ENCODE measurements at places on chromosomes 11 and 22.

GRCh38 chr11:95791709-95792033, 1.4 kb downstream of the CEP57 start:
- no peak for DNase-seq

DNA sequence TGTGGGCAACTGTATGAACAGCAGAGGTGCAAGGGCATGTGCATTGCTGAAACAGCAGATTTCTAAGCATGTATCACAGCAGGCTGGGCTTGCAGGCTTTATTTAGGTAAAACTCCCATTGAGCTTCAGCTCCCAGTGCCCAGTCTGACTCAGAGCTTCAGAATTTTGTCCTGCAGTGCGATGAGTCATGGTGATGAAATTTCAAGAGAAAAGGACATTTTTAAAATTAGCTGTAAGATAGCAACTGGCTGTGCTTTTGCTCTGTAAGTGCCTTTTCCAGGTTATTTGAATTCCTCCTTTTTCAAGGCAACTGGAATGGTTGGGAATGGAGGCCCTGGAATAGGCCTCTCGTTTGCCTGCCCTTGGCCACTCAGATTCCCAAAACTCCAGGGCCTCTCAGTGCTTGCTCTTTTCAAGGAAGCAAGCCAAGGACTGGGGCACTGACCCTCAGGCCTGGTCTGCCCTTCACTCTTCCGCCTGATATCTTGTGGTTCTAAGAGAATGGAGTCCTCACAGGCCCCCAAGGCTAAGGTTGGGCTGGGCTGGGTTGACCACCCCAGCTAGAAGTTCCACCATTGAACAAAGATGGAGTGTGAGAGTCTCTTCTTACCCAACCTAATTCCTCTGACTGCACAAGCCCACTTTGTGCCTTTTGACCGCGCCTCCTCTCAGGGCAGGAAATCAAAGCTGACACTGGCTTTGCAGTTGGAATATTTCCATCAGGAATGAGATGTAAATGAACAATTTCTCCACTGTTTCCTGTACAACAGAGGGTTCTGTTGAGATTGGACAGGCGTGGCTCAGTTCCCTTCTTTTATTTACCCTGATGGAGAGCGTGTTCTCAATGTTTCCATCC, 59.5 kb upstream of the PRSS23 start:
- DNase-seq = no peak

GRCh38 chr22:47816121-47816862, 1053.8 kb downstream of the TBC1D22A start:
- no peak for DNase-seq

GRCh38 chr11:63682066-63683021, 1.0 kb downstream of the RTN3 start:
- peak; percentile 34 for DNase-seq

DNA sequence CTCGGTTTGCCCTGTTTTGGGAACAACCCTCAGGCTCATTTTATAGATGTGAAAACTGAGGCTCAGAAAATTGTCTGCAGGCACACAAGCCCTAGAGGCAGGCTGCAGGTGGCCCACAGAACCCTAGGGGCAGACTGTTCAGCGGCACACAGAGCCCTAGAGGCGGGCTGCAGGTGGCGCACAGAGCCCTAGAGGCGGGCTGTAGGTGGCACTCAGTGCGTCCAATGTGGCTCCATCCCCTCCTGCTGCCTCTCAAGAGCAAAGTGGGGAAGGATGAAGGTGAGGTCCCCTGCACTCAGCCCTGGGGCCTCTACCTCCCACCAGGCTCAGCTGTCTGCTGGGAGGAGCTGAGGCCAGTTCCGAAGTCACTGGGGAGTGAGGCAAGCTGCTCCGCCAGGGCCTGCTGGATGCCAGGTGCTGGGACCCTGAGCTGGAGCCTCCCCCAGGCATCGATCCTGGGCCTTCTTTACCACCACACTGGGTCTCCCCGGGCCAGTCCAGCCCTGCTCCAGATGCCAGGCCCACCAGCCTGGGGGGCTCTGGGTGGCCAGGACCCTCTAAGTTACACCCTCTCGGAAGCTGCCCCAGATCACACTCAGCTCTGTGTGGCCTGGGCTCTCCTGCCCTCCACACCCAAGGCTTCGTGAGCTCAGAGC, 2.3 kb downstream of the ACY3 start:
- no peak for DNase-seq

DNA sequence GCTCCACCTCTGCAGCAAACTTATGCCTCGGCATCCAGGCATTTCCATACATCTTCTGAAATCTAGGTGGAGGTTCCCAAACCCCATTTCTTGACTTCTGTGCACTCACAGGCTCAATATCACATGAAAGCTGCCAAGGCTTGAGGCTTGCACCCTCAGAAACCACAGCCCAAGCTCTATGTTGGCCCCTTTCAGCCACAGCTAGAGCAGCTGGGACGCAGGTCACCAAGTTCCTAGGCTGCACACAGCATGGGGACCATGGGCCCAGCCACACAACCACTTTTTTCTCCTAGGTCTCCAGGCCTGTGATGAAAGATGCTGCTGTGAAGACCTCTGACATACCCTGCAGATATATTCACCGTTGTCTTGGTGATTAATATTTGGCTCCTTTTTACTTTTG, 24.7 kb upstream of the MTMR2 start:
- no peak for DNase-seq

GRCh38 chr11:59182457-59183151, 10.7 kb downstream of the DTX4 start:
- DNase-seq = no peak

DNA sequence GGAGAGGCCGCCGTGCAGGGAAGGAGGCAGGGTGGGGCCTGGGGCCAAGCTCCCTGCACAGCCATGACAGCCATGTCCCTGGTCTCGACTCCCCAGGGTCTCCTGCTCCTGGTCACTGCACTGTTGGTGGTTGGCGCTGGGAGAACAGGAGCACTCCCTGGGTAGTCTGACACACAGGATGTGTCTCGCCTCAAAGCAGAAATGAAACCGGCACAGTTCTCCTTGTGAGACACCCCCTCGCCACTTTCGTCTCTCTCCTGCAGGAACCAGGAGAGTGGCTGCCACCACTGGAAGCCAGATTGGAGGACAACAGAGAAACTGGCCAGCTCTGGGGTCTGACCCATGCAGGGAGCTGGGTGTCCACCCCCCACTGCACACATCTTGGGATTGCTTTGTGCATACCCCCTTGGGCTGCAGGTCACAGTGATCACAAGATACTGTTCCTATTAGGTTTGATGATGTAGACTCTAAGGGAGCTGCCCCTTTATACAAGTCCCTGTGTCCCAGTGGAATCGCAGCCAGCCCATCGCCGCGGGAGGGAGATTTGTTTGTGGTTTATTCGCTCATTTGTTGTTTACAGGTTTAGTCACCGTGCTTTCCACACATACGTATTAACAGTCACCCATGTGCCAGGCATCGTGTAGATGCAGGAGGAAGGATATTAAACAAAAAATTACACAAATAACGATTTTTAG, 27.0 kb upstream of the YWHAH start:
- DNase-seq = no peak

- DNase-seq = no peak
Observed at GRCh38 chr11:29214833-29215232, 802.0 kb downstream of the KCNA4 start.

GRCh38 chr11:16774936-16775613, 36.6 kb downstream of the C11orf58 start:
- no peak for DNase-seq

DNA sequence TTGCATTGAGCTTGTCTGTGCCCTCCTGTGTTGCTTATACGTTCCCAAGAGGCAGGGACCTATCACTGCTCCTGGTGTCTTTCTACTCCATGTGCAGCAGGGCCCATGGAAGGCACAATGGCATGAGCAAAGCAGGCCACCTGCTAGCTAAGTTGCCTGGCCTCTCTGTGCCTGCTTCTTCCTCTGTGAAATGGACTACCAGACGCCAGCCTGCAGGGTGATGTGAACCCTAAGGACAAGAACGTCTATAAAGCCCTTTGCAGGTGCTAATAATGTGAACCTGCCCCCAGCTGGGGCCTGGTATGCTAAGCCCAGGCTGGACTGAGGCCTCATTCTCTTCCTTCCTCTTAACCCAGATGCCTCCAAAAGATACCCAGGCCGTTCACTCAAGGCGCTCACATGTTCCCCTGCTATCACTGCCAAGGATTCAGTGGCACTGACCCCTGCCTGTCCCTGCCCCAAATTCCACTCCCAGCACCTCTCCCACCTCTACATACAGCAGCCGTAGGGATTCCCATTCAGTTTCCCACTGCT, 4.0 kb downstream of the GUCD1 start:
- no peak for DNase-seq

GRCh38 chr22:49523374-49524008, 304.2 kb downstream of the BRD1 start:
- no peak for DNase-seq

DNA sequence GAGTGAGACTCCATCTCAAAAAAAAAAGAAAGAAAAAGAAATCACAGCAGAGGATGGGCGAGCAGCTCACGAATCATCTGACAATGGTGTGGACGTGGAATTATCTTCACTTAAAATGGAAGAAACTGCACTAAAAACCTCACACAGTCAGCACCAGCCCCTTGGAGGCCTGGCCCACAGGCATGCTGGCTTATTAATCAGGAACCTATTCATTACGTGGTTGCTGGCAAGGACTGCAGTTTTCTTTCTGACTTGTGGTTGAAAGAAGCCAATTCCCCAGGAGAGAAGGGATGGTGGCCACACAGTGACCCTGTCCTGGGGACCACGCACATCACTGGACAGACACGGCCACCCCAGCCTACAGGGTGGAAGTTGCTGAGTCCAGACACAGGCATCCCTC, 401.1 kb downstream of the CTTN start:
- no peak for DNase-seq

GRCh38 chr11:127074151-127074761, 73.7 kb upstream of the KIRREL3 start:
- DNase-seq = no peak

DNA sequence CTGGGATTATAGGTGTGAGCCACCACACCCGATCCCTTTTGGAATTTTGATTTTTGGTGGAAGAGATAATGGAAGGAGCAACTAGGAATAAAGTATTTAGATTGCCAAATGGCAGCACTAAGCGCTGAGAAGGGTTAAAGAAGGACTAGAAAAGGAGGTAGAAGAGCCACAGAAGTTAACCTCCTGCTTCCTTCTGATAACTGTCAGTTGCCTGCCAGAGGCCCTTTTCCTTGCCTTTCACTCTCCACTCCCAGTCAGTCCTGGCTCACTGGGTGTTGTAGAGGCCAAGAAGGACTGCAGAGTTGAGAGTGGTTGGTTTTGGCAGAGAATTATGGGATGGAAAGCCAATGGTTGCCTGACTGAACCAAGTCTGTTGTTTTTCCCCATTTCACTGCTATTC, 19.3 kb downstream of the ZC3H12C start:
- DNase-seq = no peak

GRCh38 chr11:123202155-123203151, 7.4 kb upstream of the CLMP start:
- DNase-seq = no peak

DNA sequence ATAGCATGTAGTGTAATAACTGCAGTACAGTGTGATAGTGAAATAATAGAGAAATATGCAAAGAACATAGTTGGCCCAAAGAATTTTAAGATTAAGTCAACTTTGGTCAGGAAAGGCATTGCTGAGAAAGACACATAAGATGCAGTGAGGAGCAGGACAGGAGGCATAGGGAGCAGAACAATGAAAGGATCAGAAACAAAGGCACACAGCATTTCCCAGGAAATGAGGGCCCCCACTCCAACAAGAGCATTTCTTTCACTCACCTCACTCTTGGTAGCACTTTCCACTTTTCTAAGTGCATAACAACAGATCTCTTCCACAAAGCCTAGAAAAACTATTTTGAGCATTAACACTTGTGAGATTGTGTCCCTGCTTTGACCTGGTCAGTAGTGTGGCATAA, 238.4 kb upstream of the FAT3 start:
- no peak for DNase-seq

- DNase-seq = no peak
Observed at GRCh38 chr11:90187839-90188238, 35.0 kb downstream of the CHORDC1 start.

GRCh38 chr11:35151683-35152280, 12.8 kb downstream of the CD44 start:
- no peak for DNase-seq
